ENCODE measurements at places on chromosomes 6 and 20.

DNA sequence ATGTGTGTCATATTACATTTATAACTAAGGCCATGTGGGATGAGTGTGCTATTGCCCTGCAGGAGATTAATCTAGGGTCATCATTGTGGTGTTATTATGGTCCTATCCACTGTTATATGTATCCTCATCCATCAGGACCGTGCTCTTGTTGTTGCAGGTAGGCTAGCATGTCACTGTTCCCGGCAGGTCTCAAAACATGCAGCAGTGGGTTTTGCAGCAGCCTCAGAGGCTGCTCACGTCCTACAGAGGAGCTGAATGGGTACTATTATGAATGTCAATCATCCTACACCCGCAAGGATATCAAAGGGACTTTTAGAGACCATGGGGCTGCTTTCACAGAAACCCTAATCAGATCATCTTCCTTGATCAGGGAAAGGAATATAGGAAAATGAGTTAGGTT is 318.2 kb downstream of the SAMD5 start:
- DNase-seq = no peak

GRCh38 chr6:1040393-1040792 is 271.5 kb upstream of the FOXQ1 start:
- no peak for DNase-seq

GRCh38 chr6:75102301-75102700 is 103.6 kb downstream of the COL12A1 start:
- peak; percentile 63 for DNase-seq

- DNase-seq = no peak
These were observed 1265.4 kb upstream of the GJE1 start for GRCh38 chr6:140867336-140867735.

DNA sequence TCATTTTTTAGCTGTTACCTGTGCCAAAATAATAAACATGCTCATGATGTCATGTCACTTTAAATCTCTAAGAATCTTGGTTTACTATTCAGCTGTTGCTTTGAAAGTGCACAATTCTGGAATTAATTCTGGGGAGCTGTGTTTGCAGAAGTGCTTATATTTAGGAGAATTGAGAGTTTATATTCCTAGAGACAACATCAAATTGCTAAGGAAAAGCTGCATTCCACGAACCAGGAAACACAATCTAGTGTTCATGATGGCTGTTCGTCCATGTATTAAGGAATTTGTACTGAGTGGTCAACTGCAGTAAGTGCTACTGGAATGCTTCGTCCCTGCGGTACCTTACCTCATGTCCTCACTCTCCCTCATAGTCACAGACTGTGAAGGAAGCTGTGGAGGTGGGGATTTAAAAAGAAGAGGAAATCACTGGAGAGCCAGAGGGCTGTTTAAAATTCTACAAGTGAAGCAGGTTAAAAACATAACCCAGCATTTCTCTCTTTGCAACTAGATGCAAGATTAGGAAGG is 161.0 kb downstream of the TRMT11 start:
- no peak for DNase-seq

DNA sequence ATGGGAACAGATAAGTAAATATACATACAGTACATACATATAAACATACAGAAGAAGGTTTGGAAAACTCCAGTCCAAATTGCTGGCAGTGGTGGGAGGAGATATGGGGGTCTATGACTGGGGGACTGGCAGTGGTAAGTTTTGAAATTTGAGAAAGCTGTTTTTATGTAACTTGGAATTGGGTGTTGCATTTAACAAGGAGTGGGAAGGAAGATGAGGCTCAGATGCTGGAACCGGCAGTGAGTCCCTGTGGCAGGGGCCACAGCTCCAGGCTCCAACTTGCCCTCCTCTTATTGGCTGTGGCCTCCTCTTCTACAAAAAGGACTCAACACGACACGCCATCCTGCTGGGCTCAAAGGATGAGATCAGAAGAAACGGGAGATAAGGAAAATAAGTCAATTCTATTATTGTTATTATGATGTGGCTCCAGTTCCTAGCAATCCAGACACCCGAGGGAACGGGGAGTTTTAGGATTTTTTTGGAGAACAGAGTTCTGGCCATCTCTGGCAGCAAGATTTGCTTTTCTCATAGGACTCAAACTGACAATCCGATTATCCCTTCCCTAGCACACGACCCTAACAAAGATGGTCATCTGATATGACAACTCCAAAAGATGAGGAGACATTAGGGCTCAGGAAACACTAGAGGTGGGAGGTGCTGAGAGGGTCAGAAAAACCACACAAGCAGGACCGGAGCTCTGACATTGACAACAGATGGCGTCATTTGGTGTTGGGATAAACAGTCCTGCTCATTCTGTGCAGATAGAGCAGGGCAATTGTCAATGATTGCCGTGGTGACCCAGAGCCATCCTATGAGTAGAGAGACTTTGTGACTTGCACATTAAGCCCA is 6.0 kb upstream of the TGM2 start:
- peak; percentile 50 for DNase-seq

DNA sequence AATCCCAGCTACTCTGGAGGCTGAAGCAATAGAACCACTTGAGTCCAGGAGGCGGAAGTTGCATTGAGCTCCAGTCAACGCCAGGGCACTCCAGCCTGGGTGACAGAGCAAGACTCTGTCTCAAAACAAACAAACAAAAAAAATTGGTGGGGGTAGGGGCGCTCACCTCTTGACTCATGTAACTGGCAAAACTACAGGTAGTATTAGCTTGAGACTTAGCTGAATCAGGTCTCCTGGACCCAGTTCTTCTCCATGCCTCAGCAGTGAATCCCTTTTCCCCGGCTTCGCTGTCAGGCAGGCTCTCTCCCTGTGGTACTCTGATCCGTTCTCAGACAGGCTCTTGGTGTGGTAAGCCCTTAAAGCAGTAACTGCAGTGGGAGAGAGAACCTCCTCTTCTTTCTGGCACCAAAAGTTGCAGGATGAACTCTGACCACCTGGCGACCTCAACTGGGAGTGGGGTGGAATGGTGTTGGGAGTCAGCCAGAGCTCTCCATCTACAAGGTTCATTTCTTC is 12.9 kb downstream of the SLC9A8 start:
- no peak for DNase-seq

GRCh38 chr20:54717983-54718382 is 242.6 kb downstream of the DOK5 start:
- DNase-seq = no peak

DNA sequence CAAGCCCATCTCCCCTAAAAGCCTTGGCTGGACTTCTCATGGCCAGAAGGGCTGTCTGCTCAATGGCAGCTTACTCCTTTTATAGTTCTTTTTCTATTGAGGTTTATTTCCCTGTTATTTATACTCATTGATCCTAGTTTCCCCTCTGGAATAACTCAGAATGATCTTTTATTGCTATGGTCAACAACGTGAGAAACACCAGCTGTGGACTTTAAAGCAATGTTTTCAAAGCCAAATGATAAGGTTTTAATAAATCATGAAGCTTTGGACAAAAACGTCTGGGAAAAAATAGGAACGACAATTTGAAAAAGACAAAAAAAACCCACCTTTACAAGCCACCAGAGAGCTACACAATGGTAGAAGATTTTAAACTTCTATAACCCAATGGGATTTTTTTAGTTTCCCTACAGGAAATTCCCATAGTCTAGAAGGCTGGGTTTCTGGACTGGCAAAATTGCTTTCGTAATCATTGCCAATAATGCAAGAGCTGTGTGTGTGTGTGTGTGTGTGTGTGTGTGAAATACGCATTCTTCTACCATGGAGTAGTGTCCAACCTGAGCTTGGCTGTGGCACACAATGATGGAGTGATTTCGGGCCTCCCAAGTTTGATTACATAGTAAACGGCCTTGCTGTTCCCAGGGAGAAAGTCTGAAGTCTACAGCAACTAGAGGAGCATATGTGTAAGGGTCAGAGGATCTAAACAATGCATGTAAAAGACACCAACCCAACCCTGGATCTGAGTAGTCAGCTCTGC is 396.0 kb downstream of the SYNE1 start:
- DNase-seq = no peak

DNA sequence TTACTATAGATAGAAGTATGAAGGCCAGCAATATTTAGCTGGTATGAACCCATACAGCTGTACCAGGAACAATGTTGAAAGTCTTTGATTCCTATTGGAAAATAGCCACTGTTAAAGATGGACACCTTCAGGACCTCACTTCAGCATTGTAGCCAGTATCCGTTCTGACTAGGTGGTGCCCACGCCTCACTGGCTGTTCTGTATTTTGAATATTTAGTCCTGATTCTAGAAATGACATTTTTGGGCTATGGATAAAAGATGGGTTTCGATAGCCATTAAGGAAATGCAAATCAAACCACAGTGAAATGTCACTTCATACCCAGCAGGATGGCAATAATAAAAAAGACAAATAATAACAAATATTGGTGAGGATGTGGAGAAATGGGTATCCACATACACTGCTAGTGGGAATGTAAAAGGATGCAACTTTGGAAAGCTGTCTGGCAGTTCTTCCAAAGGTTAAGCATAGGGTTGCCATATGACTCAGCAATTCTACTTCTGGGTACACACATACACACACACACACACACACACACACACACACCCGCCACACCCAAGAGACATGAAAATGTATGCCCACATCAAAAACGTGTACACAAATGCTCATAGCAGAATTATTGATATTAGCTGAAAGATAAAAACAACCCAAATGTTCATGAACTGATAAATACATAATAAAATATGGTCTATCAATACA is 56.8 kb downstream of the UTRN start:
- no peak for DNase-seq

DNA sequence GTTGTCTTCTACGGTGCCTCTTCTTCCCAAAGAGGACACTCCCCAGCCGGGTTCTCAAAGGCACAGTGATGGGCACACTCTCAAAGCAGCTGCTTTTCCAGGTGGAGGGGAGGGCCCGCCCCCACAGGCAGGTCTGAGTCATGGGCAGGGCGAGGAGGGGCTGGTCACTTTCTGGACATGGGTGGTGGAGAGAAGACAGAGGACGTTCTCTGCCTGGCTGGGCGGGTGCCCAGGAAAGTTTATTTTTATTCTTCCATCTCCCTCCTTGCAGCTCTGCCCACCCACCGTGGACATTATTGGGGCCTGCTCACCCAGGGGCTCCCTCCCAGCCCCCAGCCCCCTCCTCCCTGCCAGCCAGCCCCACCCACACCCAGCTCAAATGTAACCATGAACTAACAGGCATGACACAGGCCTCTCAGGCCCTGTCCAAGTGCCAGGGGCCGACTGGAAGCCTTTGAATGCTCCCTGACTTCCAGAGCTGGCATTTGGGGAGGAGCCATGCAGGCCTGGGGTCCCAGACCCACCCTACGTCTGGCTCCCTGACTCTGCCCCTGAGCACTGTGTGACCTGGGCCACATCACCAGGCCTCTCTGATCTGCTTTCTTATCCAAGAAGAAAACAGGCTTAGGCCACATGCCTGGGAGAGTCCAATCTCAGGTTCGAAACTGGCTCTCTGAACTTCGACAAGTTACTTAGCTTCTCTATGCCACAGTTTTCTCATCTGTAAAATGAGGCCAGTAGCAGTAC is 8.0 kb downstream of the TGM2 start:
- peak; percentile 66 for DNase-seq

- no peak for DNase-seq
These were observed 16.1 kb upstream of the GRM4 start for GRCh38 chr6:34161857-34162515.

GRCh38 chr20:19932170-19932667 is 84.9 kb upstream of the NAA20 start:
- DNase-seq = peak; percentile 91

- DNase-seq = peak; percentile 6
These were observed 55.3 kb upstream of the FAM83D start for GRCh38 chr20:38870733-38871559.

DNA sequence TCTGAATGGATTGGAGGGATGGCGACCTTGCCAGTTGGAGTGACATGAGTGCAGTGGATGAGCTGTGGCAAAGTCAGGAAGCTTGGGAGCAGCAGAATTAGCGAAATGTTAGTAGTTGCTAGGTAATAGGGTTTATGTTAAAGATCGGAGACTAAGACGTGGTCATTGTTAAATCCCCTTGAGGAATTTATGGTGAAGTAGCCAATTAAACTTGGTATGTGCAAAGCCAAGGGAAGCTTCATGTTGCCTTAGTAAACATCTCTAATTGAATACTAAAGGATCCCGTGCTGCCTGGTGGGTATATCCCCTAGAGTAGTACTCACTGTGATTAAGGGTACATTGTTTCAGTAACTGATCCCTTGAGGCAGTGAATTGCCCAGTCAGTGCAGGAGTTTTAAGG is 106.0 kb downstream of the PRIM2 start:
- no peak for DNase-seq

- DNase-seq = no peak
These were observed 420.3 kb upstream of the NRSN1 start for GRCh38 chr6:23705697-23706096.

DNA sequence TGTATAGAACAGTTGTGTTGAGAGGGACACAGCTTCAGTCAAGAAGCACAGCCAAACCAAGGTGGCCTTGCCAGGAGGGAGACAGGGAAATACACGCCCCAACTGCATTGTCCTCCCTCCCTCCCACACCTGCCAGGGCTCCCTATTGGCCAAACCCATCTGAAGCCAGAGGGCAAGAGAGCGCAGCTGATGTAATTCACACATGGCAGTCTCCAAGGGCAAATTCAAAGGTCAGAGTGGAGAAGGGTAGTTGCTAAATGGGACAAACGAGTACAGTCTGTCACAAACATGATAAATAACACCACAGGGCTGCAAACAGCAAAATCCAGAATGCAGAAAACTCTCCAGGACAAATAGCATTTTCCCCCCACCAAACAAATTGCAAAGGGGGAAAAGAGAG is 23.2 kb upstream of the PPP1R16B start:
- no peak for DNase-seq

- DNase-seq = no peak
These were observed 79.1 kb downstream of the RAMACL start for GRCh38 chr6:166507380-166507779.

DNA sequence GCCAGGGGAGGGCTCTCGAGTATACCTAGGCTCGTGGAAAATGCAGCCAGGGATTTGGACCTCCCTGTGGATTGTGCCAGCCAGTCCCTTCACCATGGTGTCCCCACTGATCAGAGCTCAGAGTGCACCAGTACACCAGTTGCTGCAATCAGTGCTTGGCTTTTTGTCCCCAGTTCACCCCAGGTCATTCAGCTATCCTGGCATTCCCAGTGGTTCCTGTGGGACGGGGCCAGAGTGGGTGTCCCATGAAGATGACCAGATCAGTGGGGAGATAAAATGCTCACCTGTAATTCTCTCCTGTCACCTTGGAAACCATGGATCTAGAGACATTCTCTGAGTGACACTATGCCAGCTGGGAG is 23.8 kb downstream of the MAS1 start:
- DNase-seq = no peak

- peak; percentile 59 for DNase-seq
These were observed 3.6 kb downstream of the CPNE1 start for GRCh38 chr20:35661053-35661452.

GRCh38 chr20:51258582-51259165 is 235.8 kb upstream of the KCNG1 start:
- no peak for DNase-seq

GRCh38 chr20:44632103-44632752 is 19.3 kb downstream of the ADA start:
- DNase-seq = no peak

GRCh38 chr6:99432877-99433276 is 7.8 kb upstream of the PNISR start:
- no peak for DNase-seq

GRCh38 chr20:53760025-53760441 is 166.4 kb upstream of the ZNF217 start:
- no peak for DNase-seq
